ENCODE measurements at places on chromosomes 1 and 21. TPM values are rescaled to one million over a fixed set of nuclear protein-coding genes. Genes with fewer than 3 reads are reported as not detected.

- DNase-seq = no peak
Measured at GRCh38 chr1:173489149-173489600, 12.0 kb downstream of the PRDX6 start.

GRCh38 chr1:40078512-40079333 is 18.3 kb downstream of the PPT1 start:
- no peak for DNase-seq

GRCh38 chr21:33189237-33189636 is 40.5 kb upstream of the IFNAR2 start:
- DNase-seq = no peak

GRCh38 chr1:1240822-1241587 is 5.5 kb downstream of the C1QTNF12 start:
- DNase-seq = no peak

DNA sequence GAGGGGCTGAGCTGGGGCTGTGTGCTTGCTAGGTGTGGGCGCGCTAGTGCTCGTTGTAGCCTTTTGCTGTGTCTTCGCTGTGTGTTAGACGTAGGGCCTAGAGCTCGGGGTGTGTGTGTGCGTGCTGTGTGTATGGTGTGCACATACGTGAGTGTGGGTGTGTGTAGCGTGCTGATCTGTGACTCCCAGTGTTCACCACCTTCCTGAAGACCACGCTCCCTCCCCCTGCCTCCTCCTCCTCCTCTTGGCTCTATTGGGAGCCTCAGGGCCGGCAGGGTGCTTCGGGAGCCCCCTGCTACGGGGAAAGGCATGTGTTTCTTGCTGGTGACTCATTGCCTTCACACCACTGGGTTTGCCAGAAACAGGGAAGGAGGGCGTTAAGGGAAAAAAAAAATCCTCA is 9.4 kb upstream of the KCNC4 start:
- DNase-seq = no peak

GRCh38 chr21:29342363-29342957 is 43.7 kb downstream of the BACH1 start:
- no peak for DNase-seq

GRCh38 chr1:115275216-115275615 is 62.8 kb downstream of the NGF start:
- DNase-seq = no peak

DNA sequence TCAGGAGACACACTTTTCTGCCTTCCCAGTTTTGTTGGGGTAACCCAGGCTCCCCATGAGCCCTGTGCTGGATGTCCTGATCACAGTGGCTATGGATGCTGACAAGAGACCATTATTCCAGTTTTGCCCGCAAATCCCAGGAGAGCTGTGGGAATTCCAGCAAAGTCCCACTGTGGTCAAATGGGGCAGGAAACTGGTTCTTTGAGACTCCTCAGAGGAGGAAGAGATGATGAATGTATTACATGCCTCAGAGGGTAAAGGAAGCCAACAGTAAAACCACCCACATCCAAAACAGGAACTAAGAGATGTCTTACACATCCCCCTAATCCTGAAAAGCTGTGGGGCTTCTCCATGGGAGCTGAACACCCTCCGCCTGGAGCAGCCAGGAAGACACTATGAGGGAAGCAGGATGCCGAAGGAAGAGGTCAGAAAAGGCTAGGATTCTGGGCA is 12.8 kb upstream of the MPZL1 start:
- no peak for DNase-seq

DNA sequence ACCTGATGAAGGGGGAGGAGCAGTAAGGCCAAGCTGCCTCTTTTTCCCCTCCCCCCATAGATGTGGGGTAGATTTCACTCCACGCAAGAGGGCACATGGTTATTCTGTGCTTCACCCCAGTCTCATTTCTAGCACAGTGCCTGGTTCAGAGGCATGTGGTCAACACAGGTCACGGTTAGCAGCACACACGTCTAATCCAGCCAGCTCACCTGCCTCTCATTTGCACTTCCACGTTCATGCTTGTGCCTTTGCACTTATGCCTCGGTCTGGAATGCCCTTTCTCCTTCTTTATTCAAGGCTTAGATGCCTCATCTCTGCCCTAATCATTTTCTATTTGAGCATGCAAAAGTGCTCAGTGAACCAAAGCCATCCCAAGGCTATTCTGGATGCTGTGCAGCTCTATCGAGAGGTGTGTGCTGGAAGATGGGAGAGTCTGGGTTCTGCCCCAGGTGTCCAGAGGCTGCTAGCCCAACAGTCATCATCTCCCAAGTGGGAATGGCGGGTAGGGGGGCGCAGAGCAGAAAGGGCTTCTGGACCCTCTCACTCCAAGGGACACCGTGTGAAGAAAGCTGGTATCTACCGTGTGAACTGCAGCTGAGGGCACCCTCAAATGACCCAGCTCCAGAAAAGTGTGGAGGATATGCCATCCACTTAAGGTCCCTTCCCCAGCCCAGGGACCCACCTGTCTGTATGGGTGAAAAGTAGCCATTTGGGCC is 2.1 kb upstream of the A3GALT2 start:
- DNase-seq = no peak

DNA sequence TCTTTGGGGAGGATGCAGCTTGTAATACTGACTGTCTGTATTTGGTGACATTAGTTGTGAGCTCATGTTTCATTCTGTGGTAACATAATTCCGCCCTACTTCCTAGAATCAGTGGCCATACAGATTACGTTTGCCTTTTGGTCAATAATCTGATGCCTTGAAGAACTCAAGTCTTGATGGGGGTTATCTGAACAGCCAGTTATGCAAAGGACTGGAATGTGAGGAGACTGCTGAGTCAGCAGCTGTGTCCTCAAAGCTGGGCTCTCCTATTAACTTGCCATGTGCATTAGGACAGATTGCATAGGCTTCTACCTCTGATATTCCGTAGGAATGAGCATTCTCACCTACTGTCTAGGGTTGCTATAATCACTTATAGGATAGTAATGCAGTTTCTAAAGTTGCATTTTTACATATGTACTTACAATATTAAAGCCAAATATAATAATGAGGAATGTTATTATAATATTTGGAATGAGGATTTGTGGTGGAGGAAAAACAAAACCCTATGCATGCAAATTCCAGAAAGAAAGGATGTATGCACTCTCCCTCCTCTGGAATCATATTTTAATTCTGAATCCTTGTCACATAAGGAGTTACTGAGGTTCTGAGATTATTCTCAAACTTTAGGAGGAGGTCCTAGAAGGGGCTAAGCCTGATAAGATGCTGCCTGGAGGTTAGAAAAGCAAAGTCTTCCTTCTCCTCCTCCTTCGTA is 116.0 kb downstream of the NOS1AP start:
- DNase-seq = no peak

DNA sequence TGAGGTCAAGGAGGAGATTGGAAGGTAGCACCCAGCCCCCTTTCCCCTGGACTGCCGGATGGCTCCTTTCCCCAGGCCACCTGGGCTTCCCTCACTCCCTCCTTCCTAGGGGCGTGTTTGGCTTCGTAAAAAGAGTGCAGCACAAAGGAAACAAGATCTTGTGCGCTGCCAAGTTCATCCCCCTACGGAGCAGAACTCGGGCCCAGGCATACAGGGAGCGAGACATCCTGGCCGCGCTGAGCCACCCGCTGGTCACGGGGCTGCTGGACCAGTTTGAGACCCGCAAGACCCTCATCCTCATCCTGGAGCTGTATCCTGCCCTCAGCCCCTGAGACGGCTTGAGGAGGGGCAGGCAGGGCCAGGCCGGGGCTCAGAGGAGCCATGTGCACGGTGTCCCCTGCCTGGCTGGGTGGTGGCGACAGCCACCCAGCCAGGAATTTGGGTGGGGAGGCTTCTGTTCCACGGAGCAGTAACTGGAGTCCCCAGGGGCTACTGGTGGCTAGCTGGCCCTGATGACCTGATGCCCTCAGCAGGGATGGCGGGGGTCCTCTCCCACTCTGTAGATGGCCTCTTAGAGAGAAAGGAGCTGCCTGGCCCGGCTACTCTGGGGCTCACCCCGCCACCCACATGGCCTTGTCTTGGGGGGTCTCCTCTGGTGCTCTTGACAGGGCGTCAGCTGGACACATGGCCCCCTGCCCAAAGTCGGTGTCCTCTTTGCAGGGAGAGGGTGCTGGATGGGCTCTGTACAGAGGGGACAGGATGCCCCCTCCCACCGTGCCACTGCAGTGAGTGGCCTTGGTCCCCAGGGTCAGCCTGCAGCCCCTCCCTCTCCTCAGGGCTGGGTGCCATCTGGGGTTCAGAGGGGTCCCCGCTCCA is 39.5 kb downstream of the TRIM11 start:
- no peak for DNase-seq

- no peak for DNase-seq
Measured at GRCh38 chr1:170790651-170791071, 126.7 kb downstream of the PRRX1 start.

GRCh38 chr1:88647249-88647645 is 36.8 kb upstream of the PKN2 start:
- DNase-seq = no peak

DNA sequence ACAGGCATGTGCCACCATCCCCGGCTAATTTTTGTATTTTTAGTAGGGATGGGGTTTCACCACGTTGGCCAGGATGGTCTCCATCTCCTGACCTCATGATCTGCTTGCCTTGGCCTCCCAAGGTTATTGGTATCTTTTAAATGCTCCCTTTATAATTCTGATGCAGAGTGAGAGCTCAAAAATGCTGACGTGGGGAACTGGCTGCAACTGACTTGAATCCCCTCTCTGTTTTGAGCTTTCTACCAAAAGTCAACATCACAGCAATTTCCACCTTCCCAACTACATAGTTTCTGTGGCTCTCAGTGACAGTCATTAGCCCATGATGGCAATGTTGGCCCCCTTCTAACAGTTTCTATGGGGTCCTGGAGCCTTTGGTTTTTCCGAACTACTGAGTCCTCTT is 268.2 kb upstream of the FOXD3 start:
- DNase-seq = no peak

DNA sequence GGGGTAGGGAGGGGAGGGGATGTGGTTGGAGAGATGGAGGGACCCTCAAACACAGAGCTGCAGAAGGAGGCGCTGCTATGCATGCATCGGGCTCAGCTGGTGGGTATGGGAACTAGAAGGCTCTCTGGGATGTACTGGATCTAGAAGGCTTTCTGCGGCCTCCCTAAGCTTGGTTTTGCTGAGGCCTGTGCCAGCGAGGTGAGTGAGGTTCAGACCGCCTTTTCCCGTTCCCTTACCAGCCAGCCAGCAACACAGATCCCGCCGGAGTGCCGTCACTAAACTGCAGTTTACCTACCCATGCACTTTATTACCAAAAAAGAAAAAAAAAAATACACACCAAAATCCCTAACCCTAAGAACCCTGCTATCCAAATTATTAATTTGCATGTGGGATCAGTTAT is 180.2 kb downstream of the PRDM16 start:
- DNase-seq = no peak

- peak; percentile 94 for DNase-seq
Measured at GRCh38 chr1:47710329-47711071, 272.7 kb downstream of the FOXD2 start.

GRCh38 chr1:10387677-10388386 is 11.0 kb upstream of the PGD start:
- DNase-seq = no peak

HSPB7 gene
- total RNA-seq = 342 TPM

GSTM1 gene
- total RNA-seq = not detected

NR5A2 gene
- 9.6 TPM for total RNA-seq

SLC16A4 gene
- total RNA-seq = 7.2 TPM

RNPEP gene
- 40.7 TPM for total RNA-seq

RPS8 gene
- total RNA-seq = 1,343 TPM

TNFRSF14 gene
- total RNA-seq = 53.7 TPM

POU2F1 gene
- total RNA-seq = 18.8 TPM

AKNAD1 gene
- total RNA-seq = not detected

Measured in mesenteric fat pad (tissue), 1 donor.